Esophagus mucosa (tissue), 1 donor: ENCODE measurements at places on chromosomes 3 and 15.
A peak's percentile ranks its signal among the peaks of the same experiment; 100 is the strongest.

DNA sequence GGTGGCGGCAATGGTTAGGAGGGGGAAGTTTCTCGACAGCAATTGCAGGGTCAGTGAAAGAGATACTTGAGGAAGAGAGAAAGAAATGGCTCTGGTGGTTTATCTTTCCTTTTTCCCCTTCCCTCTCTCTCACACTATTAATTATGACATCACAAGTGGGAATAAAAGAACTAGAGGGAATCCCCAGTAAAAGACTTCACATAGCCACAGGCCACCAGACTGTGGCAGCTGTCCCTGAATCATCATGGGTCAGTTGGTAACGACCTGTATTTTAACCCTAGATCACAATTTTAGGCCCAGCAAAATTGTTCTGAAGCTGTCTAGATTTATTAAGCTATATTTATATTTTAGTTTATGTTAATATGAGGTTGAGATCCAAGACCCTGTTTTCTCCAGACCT lies 40.3 kb downstream of the MBNL1 start:
- ATAC-seq = no peak

- ATAC-seq = no peak
Measured at GRCh38 chr3:114867835-114868503, 279.1 kb downstream of the ZBTB20 start.

- no peak for ATAC-seq
Measured at GRCh38 chr3:134901461-134901860, 106.4 kb downstream of the EPHB1 start.

DNA sequence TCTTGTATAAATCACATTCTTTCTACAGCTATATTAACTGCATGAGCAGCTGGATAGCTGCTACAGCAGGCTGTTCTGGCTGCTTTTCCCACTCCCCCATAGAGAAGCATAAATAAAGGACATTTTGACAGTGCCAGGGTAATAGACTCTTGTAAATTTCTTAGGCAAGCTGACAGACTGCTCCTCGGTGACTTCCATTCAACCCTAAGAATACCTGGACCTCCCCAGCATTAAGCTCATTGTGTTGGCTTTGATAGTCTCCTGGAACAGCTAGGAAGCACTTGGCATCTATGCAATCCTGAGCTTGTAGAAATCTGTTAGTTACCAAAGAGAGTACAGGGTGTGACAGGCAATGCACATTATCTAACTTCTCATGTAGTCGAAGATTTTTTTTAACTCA lies 475.4 kb downstream of the AGBL1 start:
- ATAC-seq = peak; percentile 70

- ATAC-seq = no peak
Measured at GRCh38 chr3:52846432-52846965, 11.7 kb upstream of the MUSTN1 start.
